ENCODE measurements at places on chromosomes 4 and X.

GRCh38 chrX:150844016-150844415 is 54.5 kb downstream of the CD99L2 start:
- no peak for DNase-seq

DNA sequence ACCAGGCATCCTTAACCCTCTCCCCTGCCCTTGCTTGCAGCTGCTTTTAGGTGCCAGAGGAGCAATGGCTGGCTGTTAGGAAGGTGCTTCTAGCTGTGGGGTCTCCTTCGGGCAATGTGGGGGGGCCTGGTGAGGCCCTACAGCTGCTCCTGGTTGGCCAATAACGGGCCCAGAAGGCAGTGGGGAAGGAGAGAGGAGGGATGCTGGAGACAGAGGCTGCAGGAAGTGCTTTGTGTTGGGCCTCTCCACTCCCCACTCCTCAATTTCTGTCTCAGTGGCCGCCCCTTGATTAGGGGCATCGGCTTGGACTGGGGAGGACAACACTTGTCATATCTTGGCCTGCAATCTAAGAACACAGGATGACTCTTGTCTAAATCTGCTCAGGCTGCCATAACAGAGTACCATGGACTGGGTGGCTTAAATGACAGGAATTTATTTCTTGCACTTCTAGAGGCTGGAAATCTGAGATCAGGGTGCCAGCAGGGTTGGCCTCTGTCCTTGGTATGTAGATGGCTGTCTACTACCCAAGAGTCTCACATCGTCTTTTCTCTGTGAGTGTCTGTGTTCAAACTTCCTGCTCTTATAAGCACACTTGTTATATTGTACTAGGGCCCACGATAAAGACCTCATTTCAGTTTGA is 374.3 kb downstream of the MID1IP1 start:
- no peak for DNase-seq

DNA sequence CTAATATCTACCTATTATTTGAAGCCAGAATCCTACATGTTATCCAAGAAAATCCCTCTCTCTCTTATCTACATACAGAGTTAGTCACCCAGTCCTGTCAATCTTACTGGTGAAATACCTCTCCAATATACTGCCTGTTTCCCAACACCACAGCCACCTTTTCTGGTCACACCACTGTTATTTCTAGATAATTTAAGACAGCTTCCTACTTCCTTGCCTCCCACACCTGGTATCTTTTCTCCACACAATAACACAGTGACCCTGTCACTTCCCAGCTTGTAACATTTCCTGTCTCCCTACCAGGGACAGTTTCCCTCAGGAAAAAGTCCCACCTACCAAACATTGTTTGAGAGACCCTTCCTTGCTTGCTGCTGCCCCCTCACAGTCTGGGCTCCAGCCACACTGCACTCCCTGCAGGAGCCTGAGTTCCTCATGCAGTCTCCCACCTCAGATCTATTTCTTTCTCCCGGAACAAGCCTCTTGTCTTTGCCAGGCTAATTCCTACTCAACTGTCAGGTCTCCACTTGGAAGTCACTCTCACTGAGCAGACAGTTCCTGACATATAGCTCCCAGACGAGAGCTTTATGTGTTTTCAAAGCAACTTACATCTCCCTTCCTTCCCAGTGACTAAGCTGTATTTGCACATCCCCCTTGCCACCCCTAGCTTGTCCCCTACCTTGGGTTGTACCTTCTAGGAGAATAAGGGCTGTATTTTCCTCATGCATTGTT is 73.6 kb upstream of the QRFPR start:
- DNase-seq = no peak

DNA sequence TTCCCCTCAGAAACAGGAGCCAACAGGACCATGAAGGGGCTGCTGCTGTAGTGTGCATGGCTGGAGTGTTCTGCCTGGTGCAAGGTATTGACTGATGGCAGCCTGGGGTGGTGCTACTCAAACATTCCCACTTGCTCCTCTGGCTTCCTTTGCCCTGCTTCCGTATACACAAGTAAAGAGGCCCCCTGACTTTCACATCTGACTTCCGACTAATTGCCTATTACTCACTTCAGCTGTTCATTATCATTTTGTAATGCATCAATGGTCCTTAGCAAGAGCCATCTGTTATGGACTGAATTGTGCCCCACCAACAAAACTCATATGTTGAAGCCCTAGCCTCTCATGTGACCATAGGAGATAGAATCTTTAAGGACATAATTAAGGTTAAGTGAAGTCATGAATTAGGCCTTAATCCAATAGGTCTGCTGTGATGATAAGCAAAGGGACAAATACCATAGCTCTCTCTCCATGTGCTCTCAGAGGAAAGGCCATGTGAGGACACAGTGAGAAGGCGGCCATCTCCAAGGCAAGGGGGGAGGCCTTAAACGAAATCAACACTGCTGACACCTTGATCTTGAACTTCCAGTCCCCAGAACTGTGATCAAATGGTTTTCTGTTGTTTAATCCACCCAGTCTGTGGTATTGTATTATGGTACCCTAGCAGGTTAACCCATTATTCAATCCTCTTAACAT is 122.5 kb upstream of the CLNK start:
- DNase-seq = no peak

DNA sequence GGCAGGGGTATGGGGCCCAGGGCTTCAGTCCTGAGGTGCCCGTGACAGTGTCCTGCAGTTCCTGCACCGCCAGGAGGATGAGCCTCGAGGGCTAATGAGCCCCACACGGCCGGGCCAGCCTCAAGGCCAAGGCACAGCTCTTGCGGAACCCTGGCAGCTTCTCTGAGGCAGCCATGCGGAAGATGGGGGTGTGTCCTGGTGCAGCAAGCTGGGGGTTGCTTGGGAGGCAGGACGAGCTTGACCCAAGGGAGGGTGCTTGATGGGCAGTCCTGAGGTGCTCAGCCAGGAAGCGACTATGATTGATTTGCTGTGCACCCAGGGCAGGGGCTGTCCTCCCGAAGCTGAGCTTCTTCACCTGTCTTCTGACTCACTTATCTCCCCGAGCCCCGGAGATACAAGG is 9.1 kb upstream of the FGFR3 start:
- no peak for DNase-seq

GRCh38 chrX:129665916-129666644 is 11.3 kb upstream of the APLN start:
- no peak for DNase-seq

- no peak for DNase-seq
Observed at GRCh38 chrX:73765776-73766430, 202.9 kb downstream of the CHIC1 start.

DNA sequence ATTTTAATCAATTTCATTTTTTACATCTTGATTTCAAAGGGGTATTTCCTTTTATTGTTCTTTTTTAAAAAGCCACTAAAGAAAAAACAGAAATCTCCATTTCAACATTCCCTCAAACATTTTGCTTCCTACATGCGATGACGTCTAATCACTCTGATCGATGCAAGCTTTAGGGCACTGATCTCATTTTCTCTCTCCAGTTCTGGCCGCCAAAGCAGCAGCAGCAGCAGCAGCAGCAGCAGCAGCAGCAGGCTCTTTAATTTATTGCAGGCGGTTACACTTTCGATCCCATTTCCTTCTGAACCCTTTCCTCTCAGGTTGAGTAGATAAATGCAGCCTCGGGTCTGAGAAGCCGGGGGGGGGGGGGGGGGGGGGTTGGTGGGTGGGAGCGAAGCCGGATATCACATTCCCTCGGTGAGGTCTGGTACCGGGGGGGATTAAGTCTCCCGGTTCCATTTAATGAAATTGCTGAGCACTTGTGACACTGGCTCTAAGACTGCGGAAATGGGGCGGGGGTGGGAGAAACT is 3.4 kb upstream of the PCDH7 start:
- DNase-seq = no peak

DNA sequence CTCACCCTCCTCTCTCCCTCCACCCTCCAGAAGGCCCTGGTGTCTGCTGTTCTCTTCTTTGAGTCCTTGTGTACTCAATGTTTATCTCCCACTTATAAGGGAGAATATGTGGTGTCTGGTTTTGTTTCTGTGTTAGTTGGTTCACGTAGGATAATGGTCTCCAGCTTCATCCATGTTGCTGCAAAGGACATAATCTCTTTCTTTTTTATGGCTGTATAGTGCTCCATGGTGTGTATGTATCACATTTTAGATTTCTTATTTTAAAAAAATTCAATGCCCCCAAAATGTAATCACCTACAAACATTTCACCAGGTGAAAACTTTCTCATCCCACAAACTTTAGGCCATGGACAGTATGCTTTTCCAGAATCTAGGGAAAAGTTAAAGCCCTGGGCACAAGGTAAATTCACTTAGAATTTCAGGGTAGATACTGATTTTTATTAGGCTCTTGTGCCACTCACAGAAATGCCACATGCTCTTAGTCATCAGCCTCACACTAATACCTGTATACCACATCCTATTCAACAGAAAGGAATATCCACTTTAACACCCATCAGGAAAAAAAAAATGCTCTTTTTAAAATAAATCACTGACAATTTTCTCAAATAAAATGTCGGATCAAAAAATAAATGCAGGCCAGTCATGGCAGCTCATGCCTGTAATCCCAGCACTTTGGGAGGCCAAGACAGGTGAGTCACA is 104.8 kb upstream of the ENPP6 start:
- DNase-seq = no peak

DNA sequence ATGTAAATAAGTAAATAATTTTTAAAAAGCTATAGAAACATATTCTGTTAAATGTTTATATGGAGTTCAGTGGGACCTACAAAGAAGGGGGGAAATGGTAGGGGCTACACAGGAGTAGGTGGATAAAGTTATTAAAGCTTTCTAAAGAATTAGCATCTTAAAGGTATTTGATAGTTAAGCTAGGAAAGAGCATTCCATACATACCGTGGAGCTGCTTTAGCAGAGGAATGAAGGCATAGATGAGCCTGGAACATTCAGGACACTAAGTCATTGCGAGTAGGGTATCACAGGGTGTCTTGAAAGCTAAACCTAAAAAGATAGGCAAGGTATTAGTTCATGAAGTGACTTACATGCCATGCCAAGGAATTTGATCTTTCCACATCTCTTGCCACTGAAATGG is 60.4 kb downstream of the SLC10A6 start:
- no peak for DNase-seq

- DNase-seq = no peak
Observed at GRCh38 chr4:7192252-7193029, at the start of gene SORCS2. Gene SORCS2, plus strand, starts transcription at chr4:7192538.

GRCh38 chrX:16022580-16023200 is 100.7 kb upstream of the GRPR start:
- peak; percentile 8 for DNase-seq

DNA sequence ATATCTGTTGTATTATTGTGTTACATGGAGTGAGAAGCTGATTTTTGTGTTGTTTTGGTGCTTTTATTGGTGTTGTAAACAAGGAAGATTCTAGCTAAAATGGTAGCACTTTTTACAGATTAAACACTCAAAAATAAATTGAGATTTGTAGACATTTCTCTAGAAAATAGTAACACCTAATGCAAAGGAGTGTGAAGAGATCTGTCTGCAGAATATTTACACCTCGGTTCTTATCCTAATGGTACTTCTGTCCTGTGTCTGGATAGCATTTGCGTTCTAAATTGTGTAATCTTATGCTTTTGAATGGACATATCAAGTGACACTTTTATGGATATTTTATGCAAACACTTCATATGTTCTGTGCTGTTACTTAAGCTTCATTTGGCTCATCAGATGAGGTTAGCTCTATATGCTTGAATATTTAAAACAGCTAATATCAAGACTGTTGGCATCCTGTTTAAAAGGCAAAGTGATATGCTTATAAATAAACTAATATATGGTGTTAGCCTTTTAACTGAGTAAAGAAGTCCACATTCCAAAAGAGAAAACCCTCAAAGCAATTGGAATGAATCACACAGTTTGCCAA is 6.0 kb downstream of the PCDH7 start:
- DNase-seq = no peak

- DNase-seq = no peak
Observed at GRCh38 chr4:44320833-44321232, 127.8 kb downstream of the KCTD8 start.

GRCh38 chr4:4296283-4296846 is 6.3 kb downstream of the ZBTB49 start:
- DNase-seq = no peak

DNA sequence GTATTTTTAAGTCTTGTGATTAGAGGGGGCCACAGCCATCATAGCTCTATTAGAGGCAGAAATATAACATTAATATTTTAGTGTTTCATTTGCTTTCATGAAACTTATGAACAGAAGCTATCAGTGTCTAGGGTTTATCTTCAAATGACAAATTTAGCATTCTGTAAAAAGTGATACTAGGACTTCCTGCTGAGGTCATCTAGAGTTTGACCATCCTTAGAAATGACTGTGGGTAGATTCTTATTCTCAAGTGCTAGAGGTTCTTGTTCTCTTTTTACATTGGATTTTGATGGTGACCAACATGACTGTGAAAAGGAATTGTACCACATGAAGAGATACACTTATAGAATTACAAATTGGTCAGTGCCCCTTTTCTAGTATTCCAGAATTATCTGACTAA is 568.6 kb downstream of the RPA4 start:
- no peak for DNase-seq

- DNase-seq = no peak
Observed at GRCh38 chr4:157300701-157301100, 80.2 kb downstream of the GRIA2 start.

DNA sequence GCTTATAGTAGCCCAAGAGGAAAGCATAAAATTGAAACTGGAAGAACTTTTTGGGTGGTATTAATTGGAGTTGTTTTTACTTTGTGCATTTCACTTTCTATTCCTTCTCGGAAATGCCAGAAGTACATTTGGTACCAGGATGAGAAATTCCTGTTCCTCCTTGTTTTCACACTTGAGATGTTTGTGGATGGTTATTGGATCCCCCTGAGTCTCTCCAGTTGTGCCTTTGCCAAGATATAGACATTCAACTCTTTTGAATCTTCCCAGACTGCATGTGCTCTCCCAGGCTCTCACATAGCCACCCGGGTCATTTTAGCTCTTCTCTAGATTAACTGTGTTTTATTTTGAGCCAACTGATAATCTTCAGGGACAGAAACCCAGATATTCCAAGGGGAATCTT is 120.5 kb downstream of the AFF1 start:
- no peak for DNase-seq

DNA sequence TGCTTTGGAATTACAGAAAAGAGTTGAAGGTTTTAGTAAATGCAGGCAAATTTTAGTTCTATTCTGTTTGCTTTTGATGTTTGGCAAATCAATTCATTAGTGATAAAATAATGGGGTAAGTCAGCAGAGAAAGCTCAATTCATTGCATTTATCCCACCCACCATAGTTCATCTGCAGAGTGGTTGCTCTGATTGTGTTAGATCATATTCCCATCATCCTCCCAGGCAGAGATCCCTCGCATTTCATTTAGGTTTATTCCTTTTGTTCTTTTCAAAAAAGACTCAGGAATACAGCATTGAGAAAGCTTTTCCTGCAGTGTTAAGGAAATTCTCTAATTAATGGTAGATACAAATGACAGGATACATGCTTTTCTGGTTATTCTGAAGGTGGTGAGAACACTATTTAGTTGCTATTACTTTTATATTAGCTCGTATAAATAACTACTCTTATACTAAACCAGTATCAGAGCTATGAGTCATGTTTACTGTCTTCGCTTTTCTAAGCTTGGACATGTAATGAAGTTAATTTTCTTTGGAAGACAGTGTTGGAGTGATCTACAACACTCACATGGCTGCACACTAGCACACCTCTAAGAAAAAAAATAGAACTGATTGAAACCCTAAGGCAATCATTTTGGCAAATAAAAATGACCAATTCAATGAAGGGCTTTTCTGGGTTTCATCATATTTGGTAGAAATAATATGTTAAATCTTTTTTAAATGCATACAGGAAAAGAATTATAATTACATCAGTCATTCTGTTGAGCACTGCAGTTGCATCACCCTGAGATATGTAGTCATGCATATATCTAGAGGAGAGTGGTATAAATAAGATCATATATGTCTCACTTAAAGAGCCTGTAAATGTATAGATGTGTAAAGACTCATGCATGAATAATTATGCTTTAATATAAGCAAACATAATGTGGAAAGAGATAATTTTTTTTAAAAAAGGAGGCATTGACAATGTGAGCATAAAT is 351.6 kb downstream of the PCDH7 start:
- no peak for DNase-seq

All from inflammatory macrophage treated with lipopolysaccharide for 1 hour (primary cell).